IPS DF 19.7 (cell line): ENCODE measurements at places on chromosomes 6 and 20.

DNA sequence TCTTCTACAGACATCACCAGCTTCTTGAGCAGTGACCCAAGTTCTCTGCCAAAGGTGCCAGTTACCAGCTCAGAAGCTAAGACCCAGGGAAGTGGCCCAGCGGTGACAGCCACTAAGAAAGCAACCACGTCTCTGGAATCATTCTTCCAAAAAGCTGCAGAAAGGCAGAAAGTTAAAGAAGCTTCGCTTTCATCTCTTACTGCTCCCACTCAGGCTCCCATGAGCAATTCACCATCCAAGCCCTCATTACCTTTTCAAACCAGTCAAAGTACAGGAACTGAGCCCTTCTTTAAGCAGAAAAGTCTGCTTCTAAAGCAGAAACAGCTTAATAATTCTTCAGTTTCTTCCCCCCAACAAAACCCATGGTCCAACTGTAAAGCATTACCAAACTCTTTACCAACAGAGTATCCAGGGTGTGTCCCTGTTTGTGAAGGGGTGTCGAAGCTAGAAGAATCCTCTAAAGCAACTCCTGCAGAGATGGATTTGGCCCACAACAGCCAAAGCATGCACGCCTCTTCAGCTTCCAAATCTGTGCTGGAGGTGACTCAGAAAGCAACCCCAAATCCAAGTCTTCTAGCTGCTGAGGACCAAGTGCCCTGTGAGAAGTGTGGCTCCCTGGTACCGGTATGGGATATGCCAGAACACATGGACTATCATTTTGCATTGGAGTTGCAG is 15.2 kb downstream of the GTPBP2 start:
- no peak for DNase-seq

DNA sequence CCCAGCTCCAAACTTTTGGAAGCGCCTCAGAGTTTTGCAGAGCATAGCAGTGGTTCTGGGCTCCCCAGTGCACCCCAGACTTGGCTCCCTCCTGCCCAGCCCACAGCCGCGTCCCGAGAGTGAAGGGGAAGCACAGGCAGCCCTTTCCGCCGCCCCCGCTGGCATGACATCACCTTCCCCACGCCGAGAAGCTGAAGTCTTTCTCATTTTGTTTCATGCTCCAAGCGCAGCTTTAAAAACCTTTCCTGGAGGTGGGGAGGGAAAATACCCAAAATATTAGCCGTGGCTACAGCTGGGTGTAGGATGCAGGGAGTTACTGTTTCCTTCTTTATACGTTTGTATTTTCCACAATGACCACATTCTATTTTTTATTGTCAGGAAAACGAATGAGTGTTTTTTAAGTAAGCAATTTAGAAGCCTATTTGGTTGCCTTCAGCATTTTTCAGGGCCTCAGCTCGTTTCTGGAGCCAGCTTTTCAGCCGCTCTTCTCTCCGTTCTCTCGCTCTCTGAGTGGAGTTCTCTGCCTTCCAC is 72.9 kb downstream of the SNX5 start:
- no peak for DNase-seq

DNA sequence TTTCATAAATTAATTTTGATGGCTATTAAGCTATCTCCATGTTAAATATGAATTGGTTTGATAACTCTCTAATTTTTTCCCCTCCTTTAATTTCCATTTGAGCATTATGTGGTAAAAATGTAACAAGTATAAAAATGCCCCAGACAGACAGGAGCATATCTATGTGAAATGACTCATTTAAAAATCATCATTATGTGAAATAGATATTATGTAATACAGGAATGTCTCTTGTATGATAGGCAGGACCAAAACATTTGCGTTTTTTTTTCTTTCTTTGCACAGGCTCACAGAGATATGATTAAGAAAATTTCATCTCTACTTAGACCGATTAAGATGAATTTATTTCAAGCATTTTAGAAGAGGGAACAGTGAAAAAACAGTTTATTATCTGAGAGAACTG is 95.8 kb downstream of the AKAP7 start:
- no peak for DNase-seq

- no peak for DNase-seq
Measured at GRCh38 chr6:15317251-15317650, 71.4 kb downstream of the JARID2 start.

GRCh38 chr6:103140308-103141027 is 1719.3 kb downstream of the HACE1 start:
- DNase-seq = no peak

GRCh38 chr6:154996016-154996590 is 988 bp downstream of the TIAM2 start:
- no peak for DNase-seq

DNA sequence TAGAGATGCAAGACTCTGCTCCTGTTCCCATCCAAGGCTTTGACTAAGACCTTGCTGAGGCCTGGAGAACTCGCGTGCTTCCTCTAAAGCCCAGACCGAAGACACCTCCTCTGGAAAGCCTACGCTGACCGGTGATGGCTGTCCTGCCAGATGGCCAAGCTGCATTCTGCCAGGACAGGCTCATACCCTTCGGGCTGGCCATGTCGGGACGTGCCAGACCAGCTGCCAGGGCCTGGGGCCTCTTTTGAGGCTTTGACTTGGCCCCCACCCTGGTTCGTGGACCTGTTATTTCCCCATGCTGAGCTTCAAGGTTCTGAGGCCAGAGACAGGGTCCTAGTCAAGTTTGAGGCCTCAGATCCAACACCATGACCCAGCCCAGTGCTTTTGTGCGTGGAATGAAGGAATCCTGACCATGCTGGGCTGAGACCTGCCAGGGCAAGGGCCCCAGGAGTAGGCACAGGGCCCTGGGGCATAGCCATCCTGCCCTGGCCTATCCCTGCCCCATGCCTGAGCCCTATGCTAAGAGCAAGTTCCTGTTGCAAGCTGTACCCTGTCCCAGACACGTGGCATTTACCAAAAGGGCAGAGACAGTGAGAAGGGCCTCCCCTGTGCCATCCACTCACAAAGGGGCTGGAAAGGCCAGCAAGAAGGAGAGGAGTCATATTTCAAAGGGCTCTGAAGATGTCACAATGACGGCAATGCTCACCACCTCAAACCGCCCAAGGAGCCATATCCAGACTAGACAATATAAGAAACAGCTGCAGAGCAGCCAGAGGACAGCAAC is 42.8 kb downstream of the MRPL14 start:
- no peak for DNase-seq

DNA sequence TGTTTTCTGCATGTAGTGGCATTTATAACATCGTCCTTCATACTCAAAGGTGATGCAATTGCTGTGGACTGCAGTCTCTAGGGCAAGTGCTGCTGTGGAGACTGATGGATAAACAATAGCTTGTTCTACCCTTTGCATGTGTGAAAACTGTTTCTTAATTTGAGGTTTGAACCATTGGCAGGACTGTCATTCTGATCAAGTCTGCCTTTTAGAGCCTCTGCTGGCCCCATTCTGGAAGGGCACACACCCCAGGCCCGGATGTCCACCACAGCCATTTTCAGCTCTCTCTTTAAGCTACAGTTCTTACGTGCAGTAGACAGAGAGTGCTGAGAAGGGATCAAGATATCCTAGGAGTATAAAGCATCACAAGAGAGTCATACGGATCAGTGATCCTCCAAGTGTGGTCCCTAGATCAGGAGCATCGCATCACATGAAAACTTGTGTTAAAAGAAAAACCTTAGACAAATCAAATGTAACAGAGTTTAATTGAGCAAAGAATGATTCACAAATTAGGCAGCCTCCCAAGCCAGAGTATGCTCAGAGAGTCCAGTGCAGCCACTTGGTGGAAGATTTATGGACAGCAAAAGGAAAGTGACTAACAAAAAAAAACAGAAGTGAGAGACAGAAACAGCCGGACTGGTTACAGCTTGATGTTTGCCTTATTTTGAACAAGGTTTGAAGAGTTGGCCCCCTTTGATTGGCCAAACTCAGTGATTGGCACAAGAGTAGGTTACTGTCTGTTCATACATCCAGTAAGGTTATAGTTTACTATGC is 52.0 kb downstream of the FRK start:
- DNase-seq = no peak

DNA sequence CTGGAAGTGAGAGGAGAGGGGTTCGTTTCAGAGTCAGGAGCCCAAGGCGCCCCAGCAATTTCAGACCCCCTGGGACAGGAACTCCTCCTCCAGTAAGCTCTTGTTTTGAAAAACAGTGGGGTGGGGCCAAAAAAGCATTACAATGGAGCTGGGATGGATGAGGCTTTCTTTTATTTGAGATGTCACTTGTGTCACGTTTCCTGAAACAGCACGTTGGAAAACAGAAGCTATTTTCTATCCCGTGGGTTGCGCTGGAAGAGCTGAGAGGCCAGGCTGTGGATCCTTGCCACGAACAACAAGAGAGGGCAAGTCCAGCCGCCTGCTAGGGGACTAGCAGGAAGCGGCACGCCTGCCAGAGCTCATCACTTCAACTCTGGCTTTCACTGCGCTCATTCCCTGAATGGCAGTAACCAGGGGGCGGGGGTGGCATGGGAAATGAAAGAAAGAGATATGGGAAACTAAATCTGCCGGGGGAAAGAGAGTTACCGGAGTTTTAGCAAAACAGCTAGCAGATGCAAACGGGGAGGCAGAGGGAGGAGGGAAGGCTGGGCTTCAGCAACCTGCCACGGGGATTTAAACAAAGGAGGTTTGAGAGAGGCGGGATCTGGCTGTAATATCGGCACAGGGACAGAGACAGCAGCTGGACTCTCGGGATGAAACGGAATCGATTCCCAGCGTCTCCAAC is 34.6 kb downstream of the GCNT2 start:
- DNase-seq = peak; percentile 68

DNA sequence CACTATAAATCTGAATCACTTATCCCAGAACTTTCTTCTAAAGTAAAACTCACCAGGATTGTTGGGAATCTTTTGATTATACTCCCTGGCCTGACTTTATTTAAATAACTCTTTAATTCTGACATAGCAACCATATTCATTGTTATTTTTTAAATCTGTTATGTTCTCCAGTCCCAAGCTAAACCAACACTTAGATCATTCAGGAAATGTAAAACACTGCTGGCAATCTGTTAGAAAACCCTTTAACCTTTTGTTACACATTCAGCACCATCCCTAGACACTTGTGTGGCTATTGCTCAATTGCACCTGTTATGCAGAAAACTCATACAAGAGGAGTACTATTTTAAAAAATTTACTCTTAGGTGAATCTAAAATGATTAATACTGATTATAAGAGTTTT is 101.8 kb upstream of the NHSL1 start:
- no peak for DNase-seq

DNA sequence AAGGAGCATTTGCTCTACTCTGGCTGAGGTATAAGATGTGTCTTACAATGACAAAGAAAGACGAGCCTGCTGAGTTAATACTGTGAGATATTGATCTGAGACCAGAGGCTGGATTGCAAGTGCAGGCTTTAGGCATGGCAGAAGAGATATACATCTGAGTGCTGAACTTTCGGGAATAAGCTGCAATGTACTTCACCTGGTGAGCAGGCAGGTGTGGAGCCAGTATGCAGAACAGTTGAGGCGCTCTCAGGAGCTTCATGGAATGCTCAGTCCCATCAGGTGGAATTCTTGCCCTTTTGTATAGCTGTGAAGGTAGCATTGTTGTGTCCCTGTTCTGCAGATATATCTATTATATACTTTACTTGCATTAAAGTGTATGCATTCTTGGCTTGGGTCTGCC is 179.3 kb upstream of the RIMS1 start:
- peak; percentile 3 for DNase-seq

- peak; percentile 67 for DNase-seq
Measured at GRCh38 chr6:21769405-21769861, 175.9 kb downstream of the SOX4 start.

DNA sequence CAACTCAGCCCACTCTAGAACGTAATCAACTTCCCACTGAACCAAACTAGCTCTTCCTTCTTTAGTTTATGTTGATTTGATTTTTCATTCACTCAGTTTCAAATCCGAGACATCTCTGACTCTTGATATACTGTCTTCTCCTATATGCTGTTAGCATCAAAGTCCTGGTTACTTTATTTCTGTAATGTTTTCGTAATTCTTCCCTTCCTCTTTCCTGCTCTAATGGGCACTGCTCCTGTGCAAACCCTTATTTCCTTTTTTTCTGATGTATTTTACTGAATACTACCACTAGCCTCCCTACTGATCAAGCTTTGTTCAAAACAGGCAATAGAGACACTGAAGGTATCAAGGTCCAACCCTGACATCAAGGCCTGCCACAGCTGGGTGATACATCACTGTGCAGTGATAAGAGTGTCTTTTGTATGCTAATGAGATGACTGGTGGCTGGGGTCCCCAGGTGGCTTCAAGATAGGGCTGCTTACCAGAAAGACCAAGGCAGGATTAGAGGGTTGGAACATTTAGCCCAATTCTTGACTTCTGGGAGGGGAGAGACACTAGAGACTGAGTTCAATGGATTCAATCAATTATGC is 95.2 kb downstream of the KIF13A start:
- DNase-seq = no peak

DNA sequence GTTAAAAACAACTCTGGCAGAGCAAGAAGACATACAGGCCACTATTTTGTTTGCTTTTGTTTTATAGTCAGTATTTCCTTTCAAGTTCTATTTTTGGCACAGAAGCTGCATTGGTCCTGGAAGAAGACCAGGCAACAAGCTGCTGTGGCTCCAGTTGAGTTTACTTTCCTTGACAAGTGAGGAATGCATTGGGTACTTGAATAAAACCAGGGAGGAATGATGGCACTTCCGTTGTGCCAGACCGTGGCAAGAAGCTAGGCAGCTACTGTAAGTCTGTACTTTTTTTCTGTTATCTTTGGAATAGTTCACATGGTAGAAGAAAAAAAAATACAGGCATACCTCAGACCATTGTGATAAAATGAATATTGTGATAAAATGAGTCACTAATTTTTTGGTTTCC is 66.3 kb downstream of the NCOA3 start:
- DNase-seq = no peak

GRCh38 chr6:146770965-146771735 is 172.4 kb downstream of the ADGB start:
- no peak for DNase-seq

- no peak for DNase-seq
Measured at GRCh38 chr6:20669571-20670314, 135.5 kb downstream of the CDKAL1 start.

- no peak for DNase-seq
Measured at GRCh38 chr6:157255079-157255478, 68.2 kb downstream of the TMEM242 start.

- no peak for DNase-seq
Measured at GRCh38 chr6:138346302-138347195, 31.2 kb upstream of the SMIM28 start.

- DNase-seq = no peak
Measured at GRCh38 chr6:311679-312220, 19.5 kb downstream of the DUSP22 start.

- no peak for DNase-seq
Measured at GRCh38 chr20:62142252-62143080, 728 bp downstream of the PSMA7 start.

DNA sequence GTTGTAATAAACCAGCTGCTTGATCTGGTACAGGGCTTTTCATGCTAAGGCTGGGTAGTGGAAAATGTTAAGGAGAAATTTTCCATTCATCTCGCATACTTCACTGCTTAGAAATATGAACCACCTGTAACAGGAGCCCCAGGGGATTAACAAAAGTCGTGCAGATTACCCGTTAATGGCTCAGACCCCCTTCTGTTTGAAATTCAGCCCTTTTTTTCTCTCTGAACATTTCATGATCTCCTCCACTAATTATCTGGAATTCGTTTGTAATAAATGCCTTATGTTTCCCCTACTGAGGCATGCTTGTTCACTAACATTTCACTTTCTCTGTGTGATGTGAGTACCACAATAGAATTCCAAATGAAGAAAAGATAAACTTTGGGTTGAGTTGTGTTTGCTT is 336.4 kb upstream of the HSF2 start:
- DNase-seq = no peak
